ENCODE measurements at places on chromosomes 1 and 21.

GRCh38 chr1:90707363-90707710 is 9.8 kb downstream of the BARHL2 start:
- DNase-seq: no peak

GRCh38 chr1:15489052-15489736 is 13.3 kb downstream of the CELA2B start:
- DNase-seq: no peak

- DNase-seq: no peak
Measured at GRCh38 chr1:50700214-50700613, 259.9 kb downstream of the FAF1 start.

- peak; percentile 16 for DNase-seq
Measured at GRCh38 chr1:153775458-153776327, 486 bp downstream of the SLC27A3 start.

- no peak for DNase-seq
Measured at GRCh38 chr1:14578156-14578555, 20.3 kb upstream of the KAZN start.

DNA sequence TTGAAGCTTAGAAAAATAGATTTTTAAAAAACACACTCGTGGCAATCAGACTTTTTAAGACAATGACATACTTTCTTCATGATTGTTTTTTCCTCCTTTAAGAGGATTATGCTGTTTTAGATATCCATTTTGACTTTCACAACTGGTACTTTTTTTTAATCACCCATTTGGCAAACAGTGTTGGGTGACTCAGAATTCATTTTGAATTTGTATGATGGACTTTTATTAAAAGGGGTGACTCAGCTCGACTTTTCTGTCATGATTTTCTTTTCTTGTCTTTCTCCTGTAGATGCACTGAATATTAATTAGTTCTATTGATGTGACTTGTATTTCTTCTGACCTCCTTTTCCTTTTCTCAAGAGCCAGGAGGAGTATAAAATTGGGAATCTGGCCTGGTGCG is 44.7 kb downstream of the FMN2 start:
- DNase-seq: no peak

DNA sequence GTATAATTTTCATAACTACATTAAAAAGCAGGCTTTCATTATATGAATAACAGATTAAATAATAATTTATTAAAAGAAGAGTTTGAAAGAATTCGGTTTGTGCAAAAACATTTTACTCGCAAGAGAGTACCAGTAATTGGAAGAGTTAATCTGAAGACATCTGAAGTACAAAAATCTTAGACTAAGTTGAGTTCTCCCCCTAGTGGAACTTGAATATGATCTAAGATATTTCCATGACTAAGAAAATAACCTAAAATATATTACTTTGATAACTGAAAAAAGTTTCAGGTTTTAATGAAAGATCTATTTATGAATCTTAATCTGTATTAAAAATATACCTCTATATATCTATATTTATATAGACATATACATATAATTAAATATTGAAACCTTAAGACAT is 112.5 kb upstream of the GFI1 start:
- no peak for DNase-seq

DNA sequence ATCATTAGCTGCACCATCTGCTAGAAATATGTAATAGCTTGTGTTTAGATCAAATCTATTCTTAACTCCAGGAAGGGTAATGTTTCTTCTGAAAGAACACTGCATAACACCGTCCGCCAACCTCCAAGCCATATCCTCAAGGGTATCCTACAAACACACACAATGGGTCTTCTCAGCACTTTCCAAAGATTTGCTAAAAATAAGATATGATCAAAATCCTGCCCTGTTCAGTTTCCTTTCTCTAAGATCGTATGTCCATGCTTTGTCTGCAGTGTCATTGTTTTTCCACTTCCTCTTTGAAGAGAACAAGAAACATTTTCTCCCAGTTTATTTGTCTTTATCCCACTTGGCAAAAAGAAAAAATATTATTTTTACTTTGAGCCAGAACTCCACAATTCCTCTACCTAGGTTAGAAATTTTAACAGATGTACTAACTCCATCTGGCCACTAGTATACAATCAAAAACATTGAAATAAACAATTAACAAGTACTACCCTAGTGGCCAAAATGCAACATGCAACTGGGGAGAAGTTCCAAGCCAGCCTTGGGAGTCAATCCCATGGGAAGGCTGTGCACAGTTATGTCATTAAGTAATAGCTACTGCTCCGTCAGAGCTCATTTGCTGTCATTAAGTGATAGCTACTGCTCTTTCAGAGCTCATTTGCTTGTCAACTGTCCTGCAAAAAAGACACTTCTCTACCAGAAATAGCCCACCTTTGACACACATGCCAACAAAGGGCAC is 37.8 kb downstream of the FRRS1 start:
- peak; percentile 51 for DNase-seq

DNA sequence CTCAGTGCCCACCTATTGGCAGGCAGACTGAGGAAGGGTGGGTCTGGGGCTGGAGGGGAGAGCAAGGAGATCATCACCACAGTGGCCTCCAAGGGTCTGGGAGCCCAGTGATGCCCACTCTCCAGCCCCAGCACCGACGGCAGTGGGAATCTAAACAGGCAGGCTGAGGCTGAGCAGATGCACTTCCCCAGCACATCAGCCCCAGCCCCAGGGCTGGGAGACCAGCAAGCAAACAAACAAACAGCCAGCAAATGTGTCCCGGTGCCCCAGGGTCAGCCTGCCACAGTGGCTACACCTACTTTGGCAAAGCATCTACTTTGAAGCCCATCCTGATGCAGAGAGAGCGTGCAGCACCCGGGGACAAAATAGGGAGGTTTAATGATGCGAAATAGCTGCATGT is 216.3 kb upstream of the ZC3H12A start:
- no peak for DNase-seq

- no peak for DNase-seq
Measured at GRCh38 chr1:86155051-86155806, 1.3 kb downstream of the COL24A1 start.

DNA sequence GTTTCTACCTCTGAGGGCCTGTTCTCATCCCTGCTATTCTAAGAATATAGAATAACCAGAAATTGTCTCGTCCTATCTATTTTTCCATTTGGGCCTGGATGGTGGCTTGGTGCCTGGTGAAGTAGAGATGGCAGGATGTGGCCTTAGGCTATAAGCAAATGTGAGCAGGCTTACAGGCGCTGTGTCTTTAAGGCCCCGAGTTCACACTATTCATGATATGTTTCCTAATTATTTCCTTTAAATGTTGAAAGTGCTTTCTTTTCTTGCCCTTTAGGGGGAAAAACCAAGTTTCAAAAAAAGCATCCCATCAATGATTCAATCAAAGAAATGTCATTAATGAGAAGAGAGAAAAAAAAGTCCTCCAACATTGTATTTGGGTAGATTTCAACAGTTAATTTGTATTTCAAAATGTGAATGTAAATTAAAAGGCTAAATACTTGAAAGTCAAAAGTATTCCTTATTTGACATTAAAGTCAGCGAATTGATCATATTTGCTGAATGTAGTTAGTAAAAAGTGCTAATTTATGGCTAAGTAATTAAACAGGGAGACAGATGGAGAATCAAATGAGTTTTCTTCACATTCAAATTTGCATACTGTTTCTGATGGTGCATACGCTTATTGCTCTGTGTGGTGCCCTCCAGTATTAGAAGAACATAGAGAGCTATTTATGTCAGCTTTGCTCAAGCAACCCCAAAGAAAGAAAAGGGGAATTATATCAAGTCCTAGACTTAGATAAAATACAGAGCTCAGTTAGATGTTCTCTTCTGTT is 34.0 kb upstream of the HUNK start:
- DNase-seq: no peak

DNA sequence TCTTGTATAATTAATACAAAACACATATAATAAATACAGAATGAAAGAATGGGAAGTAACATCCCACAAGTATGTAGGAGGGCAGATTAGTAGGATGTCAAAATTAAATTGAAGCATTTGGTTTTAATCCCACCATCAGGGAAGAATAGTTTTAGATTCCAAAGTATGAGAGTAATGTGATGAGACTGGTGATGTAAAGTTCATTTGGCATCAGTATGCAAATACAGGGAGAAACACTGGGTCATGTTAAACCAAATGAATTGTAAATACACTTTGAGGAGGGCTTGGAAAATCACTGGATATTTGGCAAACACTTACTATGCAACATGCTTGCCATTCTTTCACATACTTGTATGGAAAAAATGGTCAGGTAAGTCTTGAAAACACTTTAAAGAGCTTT is 358.8 kb downstream of the DPYD start:
- no peak for DNase-seq

- no peak for DNase-seq
Measured at GRCh38 chr1:103859721-103860120, 110.0 kb downstream of the AMY1C start.

DNA sequence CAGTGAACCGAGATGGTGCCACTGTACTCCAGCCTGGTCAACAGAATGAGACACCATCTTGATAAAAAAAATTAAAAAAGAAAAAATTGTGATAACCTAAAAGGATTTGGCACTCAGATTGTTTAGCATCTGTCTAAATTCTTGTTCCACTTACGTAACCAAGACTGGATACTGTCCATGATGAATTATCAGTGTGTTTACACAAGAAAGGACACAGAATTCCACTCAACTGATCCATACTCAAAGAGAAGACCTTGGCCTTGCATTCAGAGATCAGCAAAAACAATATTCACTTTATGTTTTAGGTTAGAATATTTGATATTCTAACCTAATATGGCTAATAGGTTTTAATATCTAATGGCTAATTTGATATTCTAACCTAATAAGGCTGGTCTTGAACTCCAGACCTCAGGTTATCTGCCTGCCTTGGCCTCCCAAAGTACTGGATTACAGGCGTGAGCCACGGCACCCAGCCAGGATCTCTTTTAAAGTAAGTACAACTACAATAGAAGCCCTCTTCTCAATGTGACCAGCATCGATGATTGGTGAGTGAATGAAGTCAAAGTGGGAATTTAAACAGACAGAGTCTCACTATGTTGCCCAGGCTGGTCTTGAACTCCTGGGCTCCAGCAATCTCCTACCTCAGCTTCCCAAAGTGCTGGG is 43.1 kb upstream of the COX20 start:
- no peak for DNase-seq

GRCh38 chr21:45304945-45305344 is 17.2 kb upstream of the POFUT2 start:
- no peak for DNase-seq

GRCh38 chr1:84300501-84300900 is 1.0 kb upstream of the SAMD13 start:
- DNase-seq: no peak

DNA sequence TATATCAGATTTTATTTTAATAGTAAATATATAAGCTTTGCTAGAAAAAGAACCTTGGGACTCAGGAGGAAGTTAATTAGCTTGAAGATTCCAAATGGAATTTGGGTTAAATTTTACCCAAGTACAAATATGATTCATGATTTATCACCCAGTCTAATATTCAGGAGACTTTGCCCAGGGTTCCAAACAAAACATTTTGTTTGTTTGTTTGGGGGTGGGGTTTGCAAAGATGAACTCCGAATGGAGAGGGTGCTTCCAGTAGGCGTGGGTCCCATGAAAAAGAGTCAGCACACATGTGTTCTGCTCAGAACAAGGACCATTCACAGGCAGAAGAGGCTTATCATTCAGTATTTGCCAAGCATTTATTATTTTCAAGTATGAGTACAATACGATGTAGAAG is 23.5 kb downstream of the KCNT2 start:
- no peak for DNase-seq

DNA sequence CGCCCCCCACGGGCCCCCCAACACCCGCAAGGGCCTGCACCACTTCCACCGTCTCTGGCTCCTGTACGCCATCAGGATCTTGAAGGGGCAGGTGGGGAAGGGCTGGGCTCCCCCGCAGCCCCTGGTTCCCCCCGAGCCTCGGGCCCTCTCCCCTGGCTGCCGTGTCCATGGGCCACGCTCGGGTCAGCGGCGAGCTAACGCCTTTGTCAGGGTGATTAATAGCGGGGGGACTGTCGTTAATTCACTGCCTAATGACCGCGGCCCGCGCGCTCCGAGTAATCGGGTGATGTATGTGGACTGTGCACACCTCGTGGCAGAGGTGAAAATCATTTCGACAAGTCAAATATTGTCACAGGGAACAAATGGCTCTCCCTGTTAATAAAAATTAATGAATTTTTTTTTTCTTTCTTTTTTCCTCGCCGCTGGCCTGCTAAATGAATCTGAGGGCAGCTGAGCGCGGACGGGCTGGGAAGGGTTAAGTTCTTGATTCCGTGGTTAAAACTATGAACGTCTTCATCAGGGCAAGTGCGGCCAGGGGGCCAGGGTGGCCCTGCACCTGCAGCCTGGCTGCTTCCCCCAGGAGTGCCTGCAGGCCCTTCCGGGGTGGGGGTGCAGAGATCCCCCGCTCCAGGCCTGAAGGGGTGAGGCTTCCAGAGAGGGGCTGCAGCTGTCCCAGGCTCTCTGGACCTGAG is 100.8 kb downstream of the PRDM16 start:
- DNase-seq: no peak

DNA sequence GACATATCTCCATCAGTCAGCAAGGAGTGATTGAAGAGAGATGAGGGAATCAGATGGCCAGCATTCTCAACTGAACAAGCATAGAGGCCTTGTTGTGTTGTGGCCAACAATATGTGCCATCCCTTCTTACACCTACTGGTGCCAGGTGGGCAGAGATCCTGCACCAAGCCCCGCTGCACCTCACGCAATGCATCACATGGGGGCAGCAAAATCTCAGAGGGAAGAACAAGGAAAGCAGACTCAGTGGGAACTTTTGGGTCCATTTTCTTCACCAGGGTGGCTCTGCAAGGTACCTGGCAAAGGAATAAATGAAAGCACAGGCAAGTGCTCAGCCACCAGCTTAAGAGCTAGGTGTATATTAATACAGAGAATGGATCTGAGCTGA is 33.2 kb downstream of the HSD3B2 start:
- DNase-seq: no peak

- no peak for DNase-seq
Measured at GRCh38 chr1:107213225-107213624, 72.4 kb downstream of the NTNG1 start.

DNA sequence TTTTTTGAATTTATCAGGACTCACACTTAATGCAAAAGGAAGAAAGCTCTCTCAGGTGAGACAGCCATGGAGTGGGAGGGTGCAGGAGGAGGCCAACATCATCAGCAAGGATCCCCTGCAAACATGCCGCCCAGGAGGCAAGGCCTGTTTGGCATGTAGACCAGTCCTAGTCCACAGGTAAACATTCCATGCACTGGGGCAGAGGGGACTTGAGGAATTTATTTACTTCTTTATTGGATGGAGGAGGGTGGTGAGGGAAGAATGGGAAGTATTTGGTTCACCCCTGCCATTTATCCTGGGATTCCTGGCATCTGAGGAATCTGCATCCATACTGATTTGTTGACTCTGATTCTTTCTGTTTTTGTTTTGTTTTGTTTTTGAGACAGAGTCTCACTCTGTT is 1.5 kb upstream of the UQCRHL start:
- DNase-seq: no peak
